ENCODE measurements at places on chromosomes 1 and 21. TPM values are rescaled to one million over a fixed set of nuclear protein-coding genes. Genes with fewer than 3 reads are reported as not detected.

Gene KDF1
- not detected for total RNA-seq

- no peak overlapping the region for H3K4me3 ChIP-seq
- H3K27me3 ChIP-seq, result no peaks in the 10 kb centered on the region
- H3K36me3 ChIP-seq, result peaks cover 73% of the 10 kb centered on the region
- H3K27ac ChIP-seq, result no peak overlapping the region
- H3K4me1 ChIP-seq, result no peaks in the 10 kb centered on the region
These were observed 46.2 kb downstream of the ARHGAP29 start for GRCh38 chr1:94191216-94191615.

DNA sequence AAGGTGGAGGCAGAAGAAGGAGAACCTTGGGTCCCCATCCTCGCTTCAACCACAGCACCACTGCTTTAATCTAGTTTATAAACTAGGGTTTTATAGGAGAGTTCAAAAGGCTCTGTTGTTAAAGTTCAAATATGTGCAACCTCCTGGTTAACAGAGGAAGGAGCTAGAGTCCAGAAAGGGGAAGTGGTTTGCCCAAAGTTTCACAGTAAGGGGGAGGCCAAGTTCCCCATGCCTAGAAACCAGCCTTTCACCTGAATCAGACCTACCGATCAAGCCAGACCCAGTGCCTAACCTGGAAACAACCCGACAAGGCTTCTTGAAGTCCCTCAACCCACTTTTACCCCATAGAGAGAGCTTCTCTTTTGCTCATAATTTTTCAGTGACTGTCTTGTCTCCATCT is 106.5 kb downstream of the PLPP3 start:
- H3K4me1 ChIP-seq, result peaks cover 10% of the 10 kb centered on the region
- no peaks in the 10 kb centered on the region for H3K27me3 ChIP-seq
- DNase-seq, result no peak

GRCh38 chr21:45162115-45162514 is 87.7 kb downstream of the ADARB1 start:
- H3K36me3 ChIP-seq, result no peaks in the 10 kb centered on the region
- peaks cover 14% of the 10 kb centered on the region for H3K4me1 ChIP-seq
- H3K27ac ChIP-seq, result no peak overlapping the region
